Motor neuron (in vitro differentiated cells): ENCODE measurements at places on chromosomes 5 and 9. TPM values are rescaled to one million over a fixed set of nuclear protein-coding genes. Genes with fewer than 3 reads are reported as not detected.

DNA sequence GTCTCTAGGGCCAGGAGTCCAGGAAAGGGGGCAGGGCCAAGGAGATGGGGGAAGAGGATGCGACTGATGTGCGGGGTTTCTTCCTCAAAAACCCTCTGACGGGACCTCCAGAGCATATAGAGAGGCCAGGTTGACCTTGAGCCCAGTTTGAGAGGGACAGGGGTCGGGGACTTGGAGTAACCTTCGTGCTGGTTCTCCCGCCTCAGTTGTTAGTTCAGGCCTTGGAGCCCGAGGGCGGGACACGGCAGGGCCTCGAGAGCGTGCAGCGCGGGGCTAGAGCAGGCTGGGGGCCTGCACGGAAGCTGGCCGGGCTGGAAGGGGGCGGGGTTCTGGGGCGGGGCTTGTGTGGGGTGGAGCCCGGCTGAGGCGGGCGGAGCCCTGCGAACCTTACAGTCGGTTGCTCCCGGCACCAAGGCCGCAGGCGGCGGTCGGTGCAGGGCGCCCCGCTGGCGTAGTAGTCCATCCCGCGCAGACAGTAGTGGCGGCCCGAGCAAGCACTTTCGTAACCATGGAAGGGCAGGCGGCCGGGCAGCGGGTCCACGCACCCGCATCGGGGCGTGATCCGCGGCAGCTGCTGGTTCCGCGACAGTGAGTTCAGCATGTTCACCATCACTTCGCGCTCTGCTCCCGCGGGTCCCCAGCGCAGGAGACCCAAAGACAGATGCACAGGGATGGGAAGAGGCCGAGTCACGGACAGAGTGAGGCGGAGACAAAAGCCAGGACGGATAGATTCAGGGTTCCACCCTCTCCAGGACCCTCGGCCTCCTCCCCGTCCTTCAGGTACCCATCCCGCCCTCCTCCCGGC is 4.0 kb upstream of the MYORG start:
- ATAC-seq, result peak; percentile 61

GRCh38 chr5:61919920-61920319 is 386.1 kb upstream of the KIF2A start:
- ATAC-seq, result no peak

The ORM2 gene
- not detected in 2 replicates for total RNA-seq

- ATAC-seq, result no peak
Observed at GRCh38 chr5:156670615-156671014, 179.5 kb upstream of the PPP1R2B start.

The GCNT4 gene
- total RNA-seq, result 2.5 and 2.9 TPM in 2 replicates

- ATAC-seq, result no peak
Observed at GRCh38 chr5:113278976-113279375, 155.8 kb downstream of the TSSK1B start.

The NSUN2 gene
- total RNA-seq, result 72.6 and 75.4 TPM in 2 replicates

GRCh38 chr5:150186897-150187296 is 3.0 kb upstream of the SLC6A7 start:
- ATAC-seq, result no peak

- ATAC-seq, result no peak
Observed at GRCh38 chr5:169178274-169178673, 122.7 kb downstream of the SLIT3 start.

DNA sequence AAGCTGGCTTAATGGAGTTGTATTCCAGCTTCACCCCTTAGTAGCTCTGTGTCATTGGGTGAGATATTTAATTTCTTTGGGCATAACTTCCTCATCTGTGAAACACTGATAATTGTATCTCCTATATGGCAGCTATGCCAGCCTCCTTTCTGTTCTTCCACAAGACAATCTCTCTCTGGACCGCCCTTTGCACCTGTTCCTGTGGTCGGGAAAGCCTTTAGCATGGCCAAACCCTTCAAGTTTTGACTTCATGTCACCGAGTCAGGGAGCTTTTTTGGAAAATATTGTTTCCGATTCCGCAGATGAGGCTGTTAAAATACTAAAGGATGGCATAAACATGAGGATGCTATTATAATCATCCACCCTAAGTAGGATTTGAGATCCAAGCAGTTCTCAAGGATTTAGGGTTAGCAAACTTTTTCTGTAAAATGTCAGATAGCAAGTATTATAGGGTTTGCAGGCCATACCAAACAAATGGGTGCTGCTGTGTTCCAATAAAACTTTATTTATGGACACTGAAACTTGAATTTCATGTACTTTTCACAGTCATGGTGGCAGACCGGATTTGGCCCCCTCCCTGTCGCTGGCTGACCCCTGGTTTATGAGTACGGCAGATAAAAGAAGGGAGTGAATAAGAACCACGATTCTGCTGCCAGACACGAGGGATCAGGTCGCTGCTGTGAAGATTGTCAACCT is 695 bp upstream of the NDFIP1 start:
- no peak for ATAC-seq

- no peak for ATAC-seq
Observed at GRCh38 chr9:16591092-16591491, 279.4 kb downstream of the BNC2 start.

The ZDHHC11B gene
- total RNA-seq, result 1.7 and 1.9 TPM in 2 replicates

- peak; percentile 61 for ATAC-seq
Observed at GRCh38 chr5:66540078-66540477, 56.1 kb upstream of the MAST4 start.

DNA sequence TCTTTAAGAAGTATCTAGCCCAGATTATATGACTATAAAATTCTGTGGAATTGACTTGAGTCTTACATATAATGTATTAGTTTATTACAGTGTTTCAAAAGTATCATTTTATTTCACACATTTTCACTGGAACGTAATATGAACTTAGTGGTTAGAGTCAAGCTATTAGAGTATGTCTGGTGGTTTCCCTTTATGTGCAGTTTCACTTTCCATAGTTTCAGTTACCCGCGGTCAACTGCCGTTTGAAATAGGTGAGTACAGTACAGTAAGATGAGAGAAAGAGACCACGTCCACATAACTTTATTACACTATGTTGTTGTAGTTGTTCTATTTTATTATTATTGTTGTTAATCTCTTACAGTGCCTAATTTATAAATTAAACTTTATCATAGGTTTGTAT is 50.5 kb downstream of the COMMD10 start:
- ATAC-seq, result no peak

The CFAP157 gene
- 0.87 and 1.3 TPM in 2 replicates for total RNA-seq

DNA sequence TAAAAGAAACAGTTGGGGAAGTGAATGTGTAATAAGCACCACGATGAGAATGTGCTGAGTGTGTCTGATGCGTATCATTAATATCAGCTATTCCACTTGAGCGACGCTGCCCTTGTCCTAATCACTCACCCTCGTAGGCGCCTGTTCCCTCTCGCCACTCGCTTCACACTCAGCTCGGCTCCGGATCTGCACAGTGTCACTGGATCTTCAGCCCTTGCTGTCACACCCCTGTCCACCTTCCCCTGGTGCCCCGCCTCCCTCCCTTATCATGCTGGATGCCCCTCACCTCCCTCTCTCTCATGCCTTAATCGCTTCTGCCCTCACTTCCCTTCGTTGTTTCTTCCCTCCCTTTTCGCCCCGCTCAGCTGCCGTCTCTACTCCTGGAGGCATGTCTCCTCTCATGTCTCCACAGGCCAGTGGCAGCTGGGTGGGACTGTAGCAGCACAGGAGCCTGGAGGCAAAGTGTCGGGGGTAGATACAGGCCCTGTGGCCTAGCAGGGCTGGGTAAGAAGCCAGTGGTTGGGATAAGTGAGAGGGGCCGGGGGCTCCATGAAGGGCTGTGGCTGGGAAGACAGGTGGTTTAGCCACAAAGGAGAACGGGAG is 43.5 kb downstream of the ANKDD1B start:
- no peak for ATAC-seq

The BTNL9 gene
- total RNA-seq, result 2.6 and 3.7 TPM in 2 replicates

The PRKACG gene
- total RNA-seq, result 0.16 TPM in 1 of 2 replicates, not detected in the other

- ATAC-seq, result no peak
Observed at GRCh38 chr9:121242959-121243346, 25.0 kb upstream of the GSN start.

DNA sequence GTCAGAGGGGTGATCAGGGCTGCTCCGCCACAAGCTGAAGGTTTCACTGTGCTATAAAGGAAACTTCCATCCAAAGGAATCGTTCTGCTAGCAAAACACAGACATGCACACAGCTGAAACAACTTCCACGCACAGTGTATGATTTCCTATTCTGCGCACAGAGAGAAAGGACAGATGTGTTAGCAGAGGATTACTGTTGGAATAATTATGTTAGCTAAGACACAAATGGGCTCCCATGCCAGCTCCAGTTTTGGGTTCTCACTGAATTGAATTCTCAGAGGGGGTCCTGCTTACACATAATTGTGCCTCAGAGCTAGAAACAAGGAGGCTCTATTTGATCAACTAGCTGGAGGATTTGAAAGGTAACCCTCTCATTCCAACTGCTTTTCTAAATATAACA is 352.4 kb downstream of the IRX2 start:
- no peak for ATAC-seq

DNA sequence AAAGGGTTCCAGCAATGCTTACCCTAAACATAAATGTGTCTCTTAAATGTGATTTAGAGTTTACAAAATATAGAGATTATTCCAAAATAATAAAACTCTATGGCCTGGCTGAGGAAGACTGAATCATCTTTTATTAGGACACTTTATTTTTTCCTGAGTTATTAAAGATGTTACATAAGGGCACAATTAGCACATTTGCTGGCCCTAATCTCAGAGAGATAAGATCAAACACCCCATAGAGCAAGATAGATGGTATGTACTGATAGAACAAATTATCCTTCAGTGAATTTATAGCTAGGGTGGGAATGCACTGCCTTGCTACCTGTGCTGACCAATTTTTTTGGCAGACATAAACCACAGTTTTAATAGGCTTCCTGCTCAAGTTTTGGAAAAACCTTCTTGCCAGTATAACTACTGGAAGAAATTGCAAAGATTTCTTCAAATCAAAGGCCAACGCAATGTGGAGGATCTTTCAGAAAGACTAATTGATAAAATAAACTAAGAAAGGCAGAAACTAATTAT is 367.1 kb upstream of the MPDZ start:
- no peak for ATAC-seq

- ATAC-seq, result no peak
Observed at GRCh38 chr9:88957526-88957925, 33.7 kb upstream of the S1PR3 start.

The TCOF1 gene
- 9.8 and 10.9 TPM in 2 replicates for total RNA-seq

- ATAC-seq, result peak; percentile 38
Observed at GRCh38 chr9:135478829-135479468, 633 bp upstream of the PPP1R26 start.

DNA sequence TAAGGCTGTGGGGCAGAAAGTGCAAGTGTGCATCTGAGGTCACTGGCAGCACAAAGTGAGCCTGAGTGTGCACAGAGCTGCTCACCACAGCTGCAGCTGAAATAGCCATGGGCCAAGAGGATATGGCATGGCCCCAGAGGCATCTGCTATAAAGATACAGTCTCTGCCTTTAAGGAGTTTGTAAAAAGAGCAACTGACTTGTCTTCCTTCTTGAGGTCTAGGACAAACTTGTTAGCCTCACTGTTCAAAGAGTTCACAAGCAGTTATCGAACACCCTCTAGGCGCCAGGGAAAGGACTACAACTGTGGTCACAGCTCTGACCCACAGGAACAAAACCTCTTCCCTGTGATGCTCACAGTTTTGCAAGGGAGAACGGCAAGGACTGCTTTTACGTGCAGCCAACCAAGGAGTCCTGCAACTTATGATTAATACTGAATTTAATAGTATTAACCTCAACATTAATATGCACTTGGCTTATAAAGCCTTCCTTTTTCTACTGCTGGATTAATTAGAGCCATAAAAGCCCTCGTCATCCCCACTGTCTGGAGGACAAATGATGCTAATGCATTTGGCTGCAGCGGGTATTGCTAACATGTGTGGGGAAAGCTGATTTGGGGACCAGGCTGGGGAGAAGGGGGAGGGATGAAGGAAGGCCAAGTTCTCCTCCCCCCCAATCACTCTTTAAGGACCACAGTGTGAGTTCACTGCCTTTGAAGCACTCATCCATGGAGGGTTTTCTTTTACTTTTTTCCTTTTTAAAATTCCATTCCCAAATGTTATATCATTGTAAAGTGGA is 189.8 kb upstream of the TRIM32 start:
- peak; percentile 52 for ATAC-seq

DNA sequence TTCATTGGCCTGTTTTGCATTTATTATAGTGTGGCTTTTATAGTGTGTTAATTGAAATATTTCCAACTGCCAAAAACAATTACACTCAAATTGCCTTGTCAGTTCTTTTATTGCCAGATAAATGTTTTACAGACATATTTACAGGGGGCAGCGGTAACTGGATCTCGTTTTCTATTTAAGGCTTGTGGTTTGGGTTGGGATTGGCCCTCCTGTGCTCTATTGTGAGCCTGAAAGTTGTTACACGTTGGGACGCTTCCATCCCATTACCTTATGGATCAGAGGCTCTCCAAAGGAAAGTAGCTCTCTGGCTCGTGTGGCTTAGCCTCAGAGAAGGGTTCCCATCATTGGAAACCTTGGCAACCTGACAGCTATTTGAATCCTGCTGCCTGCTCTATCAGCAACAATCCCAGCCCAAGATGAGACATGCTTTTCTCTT is 20.8 kb downstream of the DNAI1 start:
- ATAC-seq, result peak; percentile 60

GRCh38 chr9:15416880-15417279 is 5.8 kb upstream of the SNAPC3 start:
- ATAC-seq, result no peak
